A549 treated with Mapracorat at 1 μM for 4 hours (cell line): ENCODE measurements at places on chromosomes 5 and 9. TPM values are rescaled to one million over a fixed set of nuclear protein-coding genes. Genes with fewer than 3 reads are reported as not detected.

The HACD4 gene
- 0.93 to 1.1 TPM (median 0.99 TPM) in 5 replicates for total RNA-seq

The PCDHGA9 gene
- 0.06 to 0.08 TPM (median 0.06 TPM) in 3 of 5 replicates, not detected in the others for total RNA-seq

The SLC46A2 gene
- not detected in 5 replicates for total RNA-seq

The PDE8B gene
- 1.4 to 1.7 TPM (median 1.7 TPM) in 5 replicates for total RNA-seq

The ANKRD34B gene
- 0.04 to 0.16 TPM (median 0.09 TPM) in 4 of 5 replicates, not detected in the other for total RNA-seq
